ENCODE measurements at places on chromosomes 5 and 9.

DNA sequence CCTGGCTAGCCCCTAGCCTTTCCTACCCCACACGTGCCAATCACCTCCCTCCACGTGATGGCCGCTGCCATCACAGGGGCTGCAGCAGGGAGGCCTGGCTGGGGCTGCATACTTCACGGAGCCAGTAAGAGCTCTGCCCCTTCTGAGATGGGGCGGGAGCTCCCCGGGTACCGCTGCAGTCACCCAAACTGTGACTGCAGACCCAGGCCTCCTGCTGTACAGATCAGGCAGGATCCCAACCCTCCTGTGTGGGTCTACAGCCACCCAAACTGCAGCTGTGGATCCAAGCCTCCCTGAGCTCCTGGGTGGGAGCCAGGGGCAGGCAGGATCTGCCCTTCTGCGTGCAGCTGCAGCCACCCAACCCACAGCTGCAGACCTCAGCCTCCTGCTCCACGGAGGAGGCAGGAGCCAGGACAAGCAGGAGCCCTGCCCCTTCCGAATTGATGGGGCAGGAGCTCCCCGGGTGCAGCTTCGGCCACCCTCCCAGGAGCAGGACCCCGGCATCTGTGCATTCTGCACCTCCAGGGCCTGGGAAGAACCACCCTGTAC is 3.2 kb upstream of the BTNL9 start:
- no peak for DNase-seq

DNA sequence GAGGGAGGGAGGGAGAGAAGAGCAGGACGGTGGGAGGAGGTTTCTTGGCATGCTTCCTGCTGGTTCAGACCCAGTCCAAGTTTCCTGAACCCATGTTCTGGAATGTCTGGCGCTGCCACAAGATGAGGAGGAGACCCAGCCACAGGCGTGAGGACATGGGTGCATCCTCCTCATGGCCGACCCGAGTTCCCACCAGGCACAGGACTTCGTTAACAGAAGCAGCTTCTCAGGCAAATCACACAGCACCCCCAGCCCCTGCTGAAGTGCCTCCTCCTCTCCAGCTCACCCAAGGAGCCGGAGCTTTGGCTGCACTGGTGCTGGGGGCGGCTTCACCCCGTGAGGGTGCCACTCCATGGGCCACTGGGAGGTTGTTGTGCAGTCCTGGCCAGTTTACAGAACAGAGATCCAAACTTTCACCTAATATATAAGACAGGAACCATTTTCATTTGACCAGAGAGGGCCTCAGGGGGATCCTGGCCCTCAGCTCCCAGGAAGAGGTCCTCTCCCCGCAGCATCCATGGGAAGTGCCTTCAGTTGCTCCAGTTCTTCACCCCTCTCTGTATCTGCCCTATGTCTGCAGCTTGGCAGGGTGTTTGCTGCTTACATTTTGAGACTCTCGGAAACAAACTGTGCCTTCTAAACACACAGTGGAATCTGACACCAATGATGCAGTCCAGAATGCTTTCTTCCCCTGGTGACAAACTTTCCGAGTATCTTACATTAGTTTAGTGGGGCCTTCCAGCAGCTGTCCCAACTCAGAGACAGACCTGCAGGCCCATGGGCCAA is 10.2 kb upstream of the NKD2 start:
- no peak for DNase-seq

DNA sequence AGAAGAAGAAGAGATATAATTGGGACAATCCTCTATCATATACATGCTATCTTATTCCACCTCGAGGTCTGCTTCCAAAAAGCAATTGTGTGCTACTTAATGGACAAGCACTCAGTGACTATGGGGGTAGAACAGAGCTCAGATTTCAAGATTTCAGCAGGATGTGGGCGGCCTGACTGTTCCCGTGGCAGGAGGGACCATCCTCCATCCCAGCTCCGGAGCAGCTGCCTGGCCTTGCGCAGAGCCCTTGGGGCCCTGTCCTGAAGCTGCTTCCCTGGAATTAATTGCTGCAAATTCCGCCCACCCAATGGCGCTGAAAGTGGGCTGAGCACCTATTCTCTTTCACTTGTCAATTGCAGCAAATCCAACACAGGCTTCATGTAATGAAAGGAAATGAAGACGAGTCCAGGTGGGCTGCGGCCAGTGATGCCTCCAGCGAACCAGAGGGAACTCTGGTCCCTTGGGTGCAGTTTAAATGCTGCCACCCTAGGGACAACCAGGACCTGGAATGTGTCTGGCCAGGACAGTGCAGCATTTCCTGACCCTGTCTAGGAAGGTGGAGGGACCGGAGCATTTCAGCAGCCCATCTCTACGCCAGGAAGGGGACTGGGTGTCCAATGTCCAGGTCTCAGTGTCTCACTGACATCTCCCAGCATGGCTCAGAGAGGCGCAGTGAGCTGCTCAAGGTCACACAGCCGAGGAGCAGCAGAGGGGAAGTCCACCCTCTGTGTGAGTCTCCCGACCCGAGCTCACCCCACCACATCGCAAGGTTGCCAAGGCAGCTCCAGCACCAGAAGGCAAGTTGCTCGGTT is 50.5 kb upstream of the FCN1 start:
- DNase-seq = no peak

GRCh38 chr9:124389146-124389939 is 25.9 kb downstream of the PSMB7 start:
- no peak for DNase-seq

All from MCF 10A (cell line).